Smooth muscle cell of bladder (primary cell): ENCODE measurements at places on chromosomes 3 and 15. TPM values are rescaled to one million over a fixed set of nuclear protein-coding genes. Genes with fewer than 3 reads are reported as not detected.

NECTIN3 gene
- 34.9 and 43.1 TPM in 2 replicates for total RNA-seq

SAMMSON gene
- total RNA-seq, result not detected in 2 replicates

SLC6A11 gene
- total RNA-seq, result not detected in 2 replicates

TLR9 gene
- under 0.01 TPM in 1 of 2 replicates, not detected in the other for total RNA-seq

ADAMTS9 gene
- total RNA-seq, result 5.2 and 47.5 TPM in 2 replicates

CKMT1A gene
- total RNA-seq, result 0.18 TPM in 1 of 2 replicates, not detected in the other

PRR20G gene
- total RNA-seq, result not detected in 2 replicates

LYZL4 gene
- not detected in 2 replicates for total RNA-seq

INSYN1 gene
- total RNA-seq, result 2.0 and 5.1 TPM in 2 replicates

KLF15 gene
- 3.1 and 3.6 TPM in 2 replicates for total RNA-seq

LARP6 gene
- 42.6 and 61.3 TPM in 2 replicates for total RNA-seq

NR2F2 gene
- total RNA-seq, result 4.3 and 4.5 TPM in 2 replicates

PLSCR2 gene
- not detected in 2 replicates for total RNA-seq

SATB1 gene
- total RNA-seq, result 14.1 and 20.5 TPM in 2 replicates

FANCI gene
- total RNA-seq, result 5.2 and 8.7 TPM in 2 replicates
